Heart right ventricle (tissue), 16 donors: ENCODE measurements at places on chromosomes 12 and 14.

GRCh38 chr14:29148221-29148620, 381.6 kb downstream of the FOXG1 start:
- no peak for DNase-seq

GRCh38 chr12:25970082-25970481, 11.6 kb downstream of the RASSF8 start:
- DNase-seq = no peak

DNA sequence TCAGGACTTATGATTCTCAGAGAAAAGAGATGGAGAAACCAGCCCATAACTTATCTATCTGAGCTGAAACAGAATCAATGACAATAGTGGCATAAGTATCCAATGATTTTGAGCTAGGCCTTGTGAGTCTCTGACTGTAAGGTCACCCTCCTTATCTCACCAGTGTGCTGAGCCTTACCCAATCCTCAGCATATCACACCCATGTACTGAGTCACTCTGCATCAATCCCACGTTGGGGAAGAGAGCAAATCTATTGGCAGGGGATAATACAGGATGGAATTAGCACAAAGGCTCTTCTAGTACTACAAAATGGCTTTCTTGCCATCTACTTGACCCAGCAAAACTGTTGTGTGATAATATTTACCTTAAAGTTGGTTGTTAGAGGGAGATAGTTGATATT, 997.8 kb downstream of the NRXN3 start:
- no peak for DNase-seq

GRCh38 chr14:53226553-53226952, 73.4 kb upstream of the DDHD1 start:
- peak; percentile 54 for DNase-seq

- no peak for DNase-seq
Measured at GRCh38 chr14:101849125-101849524, 87.6 kb downstream of the PPP2R5C start.
